Type B pancreatic cell (in vitro differentiated cells): ENCODE measurements at places on chromosomes 1 and 21. TPM values are rescaled to one million over a fixed set of nuclear protein-coding genes. Genes with fewer than 3 reads are reported as not detected.

HES2 gene
- 5.9 and 22.1 TPM in 2 replicates for total RNA-seq

- H3K27ac ChIP-seq = no peak overlapping the region
- H3K4me3 ChIP-seq = no peak overlapping the region
- peaks cover 13% of the 10 kb centered on the region for H3K27me3 ChIP-seq
- peaks cover 29% of the 10 kb centered on the region for H3K4me1 ChIP-seq
Observed at GRCh38 chr1:53545663-53546408, 86.6 kb downstream of the DMRTB1 start.

DNA sequence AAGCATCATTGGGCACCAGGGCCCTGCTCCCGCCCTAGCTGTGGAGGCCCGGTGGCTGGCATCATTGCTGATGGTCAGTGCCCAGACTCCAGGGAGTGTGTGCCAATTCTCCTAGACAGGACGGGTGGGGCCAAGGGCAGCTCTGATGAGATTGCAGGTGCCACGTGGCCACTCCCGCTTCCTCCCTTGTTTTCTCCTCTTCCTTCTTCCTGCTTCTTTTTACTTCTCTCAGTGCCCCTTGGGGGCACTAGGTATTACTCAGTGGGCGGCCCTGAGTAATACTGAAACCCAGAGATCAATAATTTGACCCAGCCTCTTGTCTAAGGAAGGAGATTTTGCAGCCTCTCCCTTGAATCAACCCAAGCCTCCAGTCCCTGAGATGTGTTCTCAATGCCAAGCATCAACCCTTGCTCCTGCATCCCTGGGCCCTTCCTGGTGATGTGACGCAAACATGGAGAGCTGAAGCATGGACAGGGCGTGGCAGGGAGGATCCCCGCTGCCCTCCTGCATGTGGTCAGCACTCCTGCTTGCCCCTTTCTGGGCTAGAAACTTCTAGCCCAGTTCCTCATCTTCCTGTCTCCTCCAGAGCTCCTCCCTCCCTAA, 32.4 kb downstream of the CDK18 start:
- no peaks in the 10 kb centered on the region for H3K36me3 ChIP-seq
- peak; percentile 43 for DNase-seq
- peaks cover 22% of the 10 kb centered on the region for H3K4me1 ChIP-seq
- H3K27ac ChIP-seq = no peak overlapping the region
- peaks cover 19% of the 10 kb centered on the region for H3K27me3 ChIP-seq

UBQLN4 gene
- 40.3 and 54.5 TPM in 2 replicates for total RNA-seq

- peak overlapping the region; percentile 63 for H3K27ac ChIP-seq
- H3K4me1 ChIP-seq = peaks cover 9% of the 10 kb centered on the region
- no peak overlapping the region for H3K4me3 ChIP-seq
- peak; percentile 29 for DNase-seq
Observed at GRCh38 chr1:109762821-109763645, 690 bp downstream of the EPS8L3 start.

DNA sequence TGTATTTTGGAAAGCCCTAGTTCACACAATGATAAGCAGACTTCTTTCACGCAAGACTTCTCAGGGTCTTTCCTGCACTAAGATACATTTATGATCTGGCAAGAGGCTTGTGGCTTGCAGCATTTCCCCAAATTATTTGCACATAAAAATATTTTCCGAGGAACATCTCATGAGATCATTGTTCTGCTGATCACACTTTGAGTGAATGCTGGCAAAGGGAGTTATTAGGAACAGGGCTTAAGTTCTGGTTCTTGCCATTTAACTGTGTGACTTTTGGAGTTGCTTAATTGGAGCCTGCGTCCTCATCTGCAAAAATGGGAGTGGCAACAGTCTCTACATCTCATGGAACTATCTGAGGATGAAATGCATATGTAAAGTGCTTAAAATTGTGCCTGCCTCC, 50.2 kb downstream of the GADD45A start:
- H3K4me1 ChIP-seq = peaks cover 13% of the 10 kb centered on the region
- H3K36me3 ChIP-seq = no peaks in the 10 kb centered on the region
- no peak overlapping the region for H3K27ac ChIP-seq
- H3K27me3 ChIP-seq = no peaks in the 10 kb centered on the region
- H3K4me3 ChIP-seq = no peak overlapping the region

SAMD11 gene
- 13.1 and 50.5 TPM in 2 replicates for total RNA-seq

- H3K27ac ChIP-seq = peak overlapping the region; percentile 87
- H3K4me3 ChIP-seq = peak overlapping the region; percentile 83
- no peaks in the 10 kb centered on the region for H3K36me3 ChIP-seq
Observed at GRCh38 chr1:204350857-204351573, 8.7 kb downstream of the PLEKHA6 start.

- peaks cover 9% of the 10 kb centered on the region for H3K36me3 ChIP-seq
- no peak for DNase-seq
- H3K4me1 ChIP-seq = no peaks in the 10 kb centered on the region
- H3K27ac ChIP-seq = no peak overlapping the region
Observed at GRCh38 chr1:243549108-243549507, 293.3 kb downstream of the SDCCAG8 start.

EVA1B gene
- total RNA-seq = 23.3 and 39.5 TPM in 2 replicates

P3R3URF gene
- total RNA-seq = not detected in 2 replicates

IKBKE gene
- total RNA-seq = 10.7 and 13.4 TPM in 2 replicates

HEYL gene
- total RNA-seq = 0.83 and 4.3 TPM in 2 replicates

GRCh38 chr1:71583756-71584155, 502.9 kb upstream of the ZRANB2 start:
- no peak overlapping the region for H3K27ac ChIP-seq
- no peaks in the 10 kb centered on the region for H3K36me3 ChIP-seq
- no peak for DNase-seq
- no peaks in the 10 kb centered on the region for H3K27me3 ChIP-seq

TBX19 gene
- 1.3 and 1.6 TPM in 2 replicates for total RNA-seq

DNA sequence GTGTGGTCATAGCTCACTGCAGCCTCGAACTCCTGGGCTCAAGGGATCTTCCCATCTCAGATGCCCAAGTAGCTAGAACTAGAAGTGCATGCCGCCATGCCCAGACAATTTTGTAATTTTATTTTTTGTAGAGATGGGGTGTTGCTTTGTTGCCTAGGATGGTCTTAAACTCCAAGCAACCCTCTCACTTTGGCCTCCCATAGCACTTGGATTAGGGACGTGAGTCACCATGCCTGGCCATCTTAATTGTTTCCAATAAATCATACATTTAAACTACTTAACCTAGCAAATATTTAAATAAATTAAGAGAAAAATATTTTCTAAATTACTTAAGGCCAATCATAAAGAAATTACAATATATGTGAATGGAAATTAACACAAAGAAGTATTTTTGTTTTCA, 35.1 kb upstream of the ADGRL4 start:
- H3K27me3 ChIP-seq = no peaks in the 10 kb centered on the region
- peaks cover 13% of the 10 kb centered on the region for H3K4me1 ChIP-seq
- DNase-seq = no peak
- no peak overlapping the region for H3K4me3 ChIP-seq

GRCh38 chr1:222168621-222169020, 379.3 kb downstream of the HHIPL2 start:
- H3K4me3 ChIP-seq = no peak overlapping the region
- H3K27me3 ChIP-seq = peaks cover 3% of the 10 kb centered on the region
- peaks cover 7% of the 10 kb centered on the region for H3K4me1 ChIP-seq
- no peak for DNase-seq
- H3K36me3 ChIP-seq = no peaks in the 10 kb centered on the region

DNA sequence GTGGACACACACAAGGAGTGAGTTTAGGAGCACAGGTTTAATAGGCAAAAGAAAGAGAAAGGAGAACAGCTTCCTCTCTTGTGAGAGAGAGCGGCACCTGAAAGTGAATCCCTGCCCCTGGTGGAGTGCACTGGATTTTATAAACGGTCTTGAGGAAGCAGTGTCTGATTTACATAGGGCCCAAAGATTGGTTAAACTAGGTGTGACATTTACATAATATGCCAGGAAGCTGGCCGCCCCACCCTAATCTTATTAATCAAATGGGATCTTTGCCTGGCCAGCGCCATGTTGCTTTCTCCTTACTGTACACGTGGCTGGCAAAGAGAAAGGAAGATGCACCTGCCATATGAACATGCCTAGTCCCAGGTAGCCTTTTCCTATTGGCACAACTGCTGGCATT, 38.7 kb downstream of the CFH start:
- H3K4me1 ChIP-seq = no peaks in the 10 kb centered on the region
- no peak overlapping the region for H3K27ac ChIP-seq
- H3K4me3 ChIP-seq = no peak overlapping the region
- no peaks in the 10 kb centered on the region for H3K27me3 ChIP-seq
- no peaks in the 10 kb centered on the region for H3K36me3 ChIP-seq

S100A7A gene
- total RNA-seq = not detected in 2 replicates

GRCh38 chr1:1536019-1536937, 4.1 kb downstream of the TMEM240 start:
- H3K4me3 ChIP-seq = no peak overlapping the region
- no peaks in the 10 kb centered on the region for H3K27me3 ChIP-seq
- no peak overlapping the region for H3K27ac ChIP-seq
- H3K4me1 ChIP-seq = no peaks in the 10 kb centered on the region
- peaks cover 7% of the 10 kb centered on the region for H3K36me3 ChIP-seq

GRCh38 chr1:38045401-38046332, 926 bp downstream of the POU3F1 start:
- H3K4me1 ChIP-seq = peaks cover 15% of the 10 kb centered on the region
- H3K36me3 ChIP-seq = peaks cover 3% of the 10 kb centered on the region
- no peak overlapping the region for H3K27ac ChIP-seq
- peaks cover 78% of the 10 kb centered on the region for H3K27me3 ChIP-seq

DNA sequence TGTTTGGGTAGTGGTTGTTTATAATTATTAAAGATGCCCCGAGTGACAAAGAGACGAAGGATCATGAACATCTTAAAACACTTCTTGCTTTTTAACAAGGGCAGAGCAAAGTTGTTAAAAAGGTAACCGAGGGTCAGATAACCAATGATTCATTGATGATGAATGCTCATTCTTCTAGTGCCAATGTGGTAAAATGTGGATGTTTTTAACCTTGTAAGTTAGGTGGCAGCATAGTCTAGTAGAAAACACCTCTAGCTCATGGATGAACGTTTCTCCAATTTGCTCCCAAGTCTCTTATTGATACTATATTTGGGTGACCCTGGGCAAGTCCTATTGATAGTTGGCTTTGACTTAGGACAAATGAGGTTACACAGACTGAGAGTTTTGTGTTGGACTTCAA, 167.9 kb downstream of the KIF26B start:
- no peaks in the 10 kb centered on the region for H3K36me3 ChIP-seq
- no peak overlapping the region for H3K4me3 ChIP-seq
- H3K4me1 ChIP-seq = peaks cover 23% of the 10 kb centered on the region
- H3K27me3 ChIP-seq = peaks cover 25% of the 10 kb centered on the region
- no peak overlapping the region for H3K27ac ChIP-seq

GPR161 gene
- total RNA-seq = 12.8 and 32.6 TPM in 2 replicates

DNA sequence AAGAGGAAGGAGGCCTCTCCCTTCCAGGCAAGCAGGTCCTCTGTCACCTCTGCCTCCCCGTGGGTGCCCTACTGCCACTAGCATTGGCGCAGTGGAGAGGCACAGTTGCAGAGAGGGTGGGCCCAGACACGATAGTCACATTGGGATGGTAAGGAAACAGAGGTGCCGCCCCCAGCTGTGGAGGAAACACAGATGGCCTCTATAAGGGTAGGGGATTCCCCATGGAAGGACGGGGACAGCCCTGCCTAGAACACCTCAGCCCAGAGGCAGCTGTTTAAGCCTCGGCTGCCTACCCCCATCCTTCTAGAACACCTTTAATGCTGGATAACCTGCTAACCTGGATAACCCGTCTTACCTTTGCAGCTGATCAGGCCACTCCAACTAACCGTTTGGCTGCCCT, 65.7 kb upstream of the CNTN2 start:
- no peaks in the 10 kb centered on the region for H3K36me3 ChIP-seq
- no peak for DNase-seq
- no peak overlapping the region for H3K4me3 ChIP-seq
- no peak overlapping the region for H3K27ac ChIP-seq
- peaks cover 21% of the 10 kb centered on the region for H3K27me3 ChIP-seq
- H3K4me1 ChIP-seq = no peaks in the 10 kb centered on the region

GRCh38 chr1:225155555-225155954, 226.1 kb downstream of the DNAH14 start:
- no peaks in the 10 kb centered on the region for H3K4me1 ChIP-seq
- H3K27me3 ChIP-seq = no peaks in the 10 kb centered on the region
- no peak overlapping the region for H3K27ac ChIP-seq
- H3K4me3 ChIP-seq = no peak overlapping the region
- DNase-seq = no peak

DNA sequence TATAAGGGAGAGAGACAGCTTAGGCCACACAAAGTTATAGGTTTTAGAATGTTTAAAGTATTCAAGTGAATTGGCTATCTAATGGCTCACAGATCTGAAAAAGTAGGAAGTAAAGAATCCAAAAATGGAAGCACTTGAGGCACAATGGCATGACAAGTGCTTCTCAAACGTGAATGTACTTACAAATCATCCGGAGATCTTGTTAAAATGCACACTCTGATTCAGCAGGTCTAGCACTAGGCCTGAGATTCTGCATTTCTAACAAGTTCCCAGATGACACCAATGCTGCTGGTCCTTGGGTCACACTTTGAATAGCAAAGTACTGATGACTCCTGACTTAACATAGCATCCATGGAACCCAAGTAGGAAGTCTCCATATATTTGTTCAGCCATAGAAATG, 20.9 kb upstream of the AGL start:
- no peak for DNase-seq
- H3K36me3 ChIP-seq = no peaks in the 10 kb centered on the region
- no peaks in the 10 kb centered on the region for H3K27me3 ChIP-seq
- H3K27ac ChIP-seq = no peak overlapping the region
- no peak overlapping the region for H3K4me3 ChIP-seq

SDCCAG8 gene
- 25.4 and 26.0 TPM in 2 replicates for total RNA-seq

CFAP107 gene
- total RNA-seq = 1.4 and 2.7 TPM in 2 replicates

CRP gene
- 0.52 TPM in 1 of 2 replicates, not detected in the other for total RNA-seq

FLG2 gene
- not detected in 2 replicates for total RNA-seq

DNA sequence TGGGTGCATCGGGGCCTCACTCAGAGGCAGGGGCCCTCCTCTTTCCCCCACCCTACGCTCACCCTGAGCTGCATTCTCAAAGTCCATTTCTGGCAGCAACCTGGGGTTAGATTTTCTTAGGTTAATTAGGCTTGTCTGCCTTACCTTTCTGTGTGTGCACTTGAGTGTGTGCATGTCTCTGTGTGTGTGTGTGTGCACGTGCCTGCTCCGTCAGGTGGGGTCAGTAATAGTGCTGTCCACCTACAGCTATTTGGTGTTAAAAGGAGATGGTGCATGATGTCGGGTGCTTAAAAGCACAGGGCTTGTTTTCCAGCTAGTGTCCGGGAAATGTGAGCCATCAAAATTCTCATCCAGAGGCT, 257.9 kb downstream of the CAMTA1 start:
- peaks cover 33% of the 10 kb centered on the region for H3K27me3 ChIP-seq
- no peak overlapping the region for H3K27ac ChIP-seq
- H3K36me3 ChIP-seq = no peaks in the 10 kb centered on the region
- H3K4me3 ChIP-seq = no peak overlapping the region
- no peaks in the 10 kb centered on the region for H3K4me1 ChIP-seq
- no peak for DNase-seq

DNA sequence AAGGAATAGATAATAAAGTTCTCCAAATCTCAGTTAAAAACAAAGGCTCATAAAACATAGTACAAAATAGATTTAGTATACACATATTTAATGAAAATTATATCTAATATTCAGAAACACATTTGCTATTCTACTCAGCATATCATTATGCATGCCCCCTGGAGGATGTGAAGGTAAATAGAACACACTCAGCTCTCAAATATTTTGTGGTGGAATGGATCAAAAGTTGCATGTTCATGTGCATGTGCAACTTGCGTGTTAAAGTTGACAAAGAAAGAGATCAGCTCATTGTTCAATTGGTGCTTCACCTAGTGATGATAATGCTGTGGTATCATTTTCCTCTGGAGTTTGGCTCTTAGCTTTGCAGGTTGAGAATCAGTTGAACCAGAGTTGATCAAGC, 4.9 kb upstream of the ZNF644 start:
- H3K27me3 ChIP-seq = peaks cover 7% of the 10 kb centered on the region
- H3K27ac ChIP-seq = no peak overlapping the region
- peaks cover 5% of the 10 kb centered on the region for H3K4me1 ChIP-seq
- H3K4me3 ChIP-seq = no peak overlapping the region
- DNase-seq = no peak

- H3K27ac ChIP-seq = no peak overlapping the region
- H3K4me1 ChIP-seq = no peaks in the 10 kb centered on the region
- no peaks in the 10 kb centered on the region for H3K27me3 ChIP-seq
- H3K36me3 ChIP-seq = no peaks in the 10 kb centered on the region
Observed at GRCh38 chr1:31072304-31072746, 6.8 kb upstream of the PUM1 start.
